ENCODE measurements at places on chromosomes 2 and 18. TPM values are rescaled to one million over a fixed set of nuclear protein-coding genes. Genes with fewer than 3 reads are reported as not detected.

OR6B2 gene
- total RNA-seq: not detected

MROH2A gene
- total RNA-seq: not detected

VIT gene
- total RNA-seq: not detected

DNA sequence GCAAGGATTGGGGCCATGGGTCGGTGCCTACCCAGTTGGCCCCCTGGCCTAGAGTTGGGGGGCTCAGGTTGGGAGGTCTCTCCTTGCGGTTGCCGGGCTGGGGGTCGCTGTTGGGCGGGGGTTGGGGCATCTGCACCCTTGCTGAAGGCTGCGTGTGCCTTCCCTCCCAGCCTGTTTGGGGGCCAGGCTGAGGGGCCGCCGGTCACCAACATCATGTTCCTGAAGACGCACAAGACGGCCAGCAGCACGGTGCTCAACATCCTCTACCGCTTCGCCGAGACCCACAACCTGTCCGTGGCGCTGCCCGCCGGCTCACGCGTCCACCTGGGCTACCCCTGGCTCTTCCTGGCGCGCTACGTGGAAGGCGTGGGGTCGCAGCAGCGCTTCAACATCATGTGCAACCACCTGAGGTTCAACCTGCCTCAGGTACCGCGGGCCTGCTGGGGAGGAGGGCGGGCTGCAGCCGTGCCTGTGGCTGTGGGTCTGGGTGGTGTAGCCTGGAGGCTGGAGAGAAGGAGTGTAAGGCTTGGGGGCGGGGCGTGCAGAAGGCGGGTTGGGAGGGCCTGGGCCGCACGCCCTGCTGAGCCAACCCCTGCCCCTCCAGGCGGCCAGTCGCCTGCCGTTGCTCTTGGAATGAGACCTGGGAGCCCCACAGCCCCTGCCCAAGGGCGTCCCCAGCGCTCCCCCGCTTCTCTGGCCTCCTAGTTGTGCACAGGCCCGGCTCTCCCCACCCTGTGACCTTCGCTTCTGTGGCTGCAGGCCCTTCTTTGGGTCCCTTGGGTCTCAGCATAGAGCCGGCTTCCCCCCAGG is 7.2 kb upstream of the NEU4 start:
- no peaks in the 10 kb centered on the region for H3K36me3 ChIP-seq
- H3K4me1 ChIP-seq: peaks cover 9% of the 10 kb centered on the region
- peaks cover 2% of the 10 kb centered on the region for H3K27me3 ChIP-seq
- no peak overlapping the region for H3K27ac ChIP-seq

DNA sequence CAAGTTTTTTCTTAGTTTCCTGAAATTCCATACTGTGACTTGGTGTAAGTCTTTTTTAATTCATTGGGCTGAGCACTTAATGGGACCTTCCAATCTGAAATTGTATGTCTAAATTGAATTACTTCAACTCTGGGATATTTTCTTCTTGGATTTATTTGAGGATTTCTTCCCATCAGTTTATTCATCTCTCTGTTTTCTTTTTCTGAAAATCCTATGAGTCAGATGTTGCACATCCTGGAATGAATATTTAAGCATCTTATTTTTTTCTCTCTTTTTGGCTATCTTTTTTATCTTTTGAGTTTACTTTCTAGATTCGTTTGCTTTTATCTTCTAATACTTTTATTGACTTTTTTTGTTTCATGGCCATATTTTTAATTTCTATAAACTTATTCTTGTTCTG is 55.4 kb upstream of the ACYP2 start:
- no peaks in the 10 kb centered on the region for H3K27me3 ChIP-seq
- H3K4me3 ChIP-seq: no peak overlapping the region
